Effector CD4-positive, alpha-beta T cell (primary cell): ENCODE measurements at places on chromosomes 5 and 9.

DNA sequence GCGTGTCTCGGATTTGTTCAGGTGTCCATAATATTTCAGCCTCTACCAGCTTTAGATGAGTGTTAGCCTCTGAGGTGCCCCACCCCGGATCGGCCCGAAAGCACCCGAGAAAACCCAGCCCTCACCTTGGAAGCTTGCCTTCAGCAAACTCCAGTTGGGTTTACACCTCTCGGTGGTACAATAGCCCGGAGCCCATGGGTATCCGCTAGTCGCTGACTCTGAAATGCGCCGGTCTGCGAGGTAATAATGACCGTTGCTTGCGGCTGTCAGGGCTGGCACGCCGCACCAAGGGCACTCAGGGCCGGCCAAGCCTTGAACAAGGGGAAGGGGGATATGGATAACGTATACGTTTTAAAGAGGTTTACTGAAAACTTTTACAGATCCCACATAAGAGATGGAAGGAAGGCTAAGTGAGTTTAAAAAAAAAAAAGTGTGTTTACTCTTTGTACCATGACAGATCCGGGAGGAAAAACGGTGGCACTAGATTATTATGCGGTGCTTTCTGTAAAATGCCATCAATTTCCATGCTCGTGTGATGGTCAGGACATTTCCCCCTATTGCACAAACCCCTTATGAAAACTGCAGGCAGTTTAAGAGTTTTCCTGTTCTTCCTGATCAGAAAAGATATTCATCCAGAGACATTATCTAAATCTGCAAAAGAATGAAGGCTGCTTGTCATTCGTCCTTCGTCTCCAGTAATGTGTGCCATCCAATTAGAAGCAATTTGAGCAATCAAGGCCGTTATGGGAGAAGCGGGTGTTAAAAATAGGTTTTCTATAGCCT lies 124.2 kb downstream of the TMEM161B start:
- no peak for DNase-seq

GRCh38 chr5:142754031-142754430 lies 16.1 kb upstream of the ARHGAP26 start:
- DNase-seq: no peak

DNA sequence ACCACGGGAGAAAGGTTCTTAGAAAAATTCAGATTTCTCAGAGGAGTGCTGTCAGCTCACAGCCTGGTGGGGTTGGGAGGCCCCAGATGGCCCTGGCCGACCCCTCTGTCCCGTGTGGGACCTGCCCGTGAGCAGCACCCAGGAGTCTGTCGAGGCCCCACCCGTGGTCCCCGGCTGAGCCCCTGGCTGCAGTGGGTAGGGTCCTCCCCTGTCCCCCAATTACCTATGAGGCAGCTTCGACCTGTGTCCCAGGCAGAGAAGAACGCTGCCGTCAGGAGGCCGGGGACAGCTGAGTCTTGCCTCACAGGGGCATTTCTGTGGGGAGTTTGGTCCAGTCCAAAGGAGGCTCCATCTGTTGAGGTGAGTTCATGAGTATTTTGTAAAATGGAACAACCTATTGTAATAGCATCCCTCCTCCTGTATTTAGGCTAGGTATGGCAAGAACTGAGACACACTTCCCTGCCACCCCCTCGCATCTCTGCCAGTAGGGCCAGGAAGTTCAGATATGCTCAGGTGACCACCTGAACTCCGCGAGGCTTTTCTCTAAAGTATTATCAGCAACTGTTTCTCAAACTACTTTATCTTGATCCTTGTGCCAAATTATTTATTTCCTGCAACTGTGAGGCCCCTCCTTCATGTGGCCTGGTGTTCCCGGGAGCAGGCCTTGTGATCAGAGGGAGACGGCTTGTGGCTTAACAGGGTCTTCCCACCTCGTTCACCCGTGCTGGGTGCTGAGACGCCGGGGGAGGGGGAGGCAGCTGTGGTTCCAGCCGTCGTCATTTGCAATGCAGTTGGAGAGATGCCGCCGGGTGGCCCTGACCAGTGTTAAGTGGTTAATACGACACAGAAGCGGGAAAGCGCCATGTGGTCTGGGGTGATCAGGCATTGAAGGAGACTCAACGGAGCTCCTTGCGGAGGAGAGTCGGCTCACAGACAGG lies 1.7 kb downstream of the AHRR start:
- no peak for DNase-seq

DNA sequence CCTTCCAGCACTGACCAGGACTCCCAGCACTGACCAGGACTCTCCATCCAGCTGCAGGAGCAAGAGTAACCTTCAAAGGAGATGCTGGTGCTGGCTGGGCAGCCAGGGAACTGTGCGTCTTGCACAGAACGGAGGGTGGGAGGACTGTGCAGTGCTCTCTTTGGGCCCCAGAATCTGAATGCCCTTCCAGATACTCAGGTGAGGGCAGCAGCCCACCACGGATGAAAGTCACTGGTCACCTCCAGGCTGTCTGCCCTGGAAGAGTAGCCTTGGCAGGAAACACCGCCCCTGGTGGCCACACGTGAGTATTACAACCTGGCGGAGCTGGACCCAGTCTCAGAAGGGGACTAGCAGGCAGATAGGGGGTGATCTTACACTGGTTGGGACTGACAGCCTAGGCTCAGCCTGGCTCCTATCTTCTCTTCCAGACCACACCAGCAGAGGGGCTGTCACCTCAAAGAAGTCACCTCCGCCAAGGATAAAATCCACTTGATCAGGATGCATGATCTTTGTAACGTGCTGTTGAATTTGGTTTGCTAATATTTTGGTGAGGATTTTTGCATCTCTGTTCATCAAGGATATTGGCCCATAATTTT lies 4.8 kb upstream of the SARDH start:
- DNase-seq: peak; percentile 65

- no peak for DNase-seq
Observed at GRCh38 chr5:40575921-40576320, 103.8 kb upstream of the PTGER4 start.

- DNase-seq: no peak
Observed at GRCh38 chr9:78745331-78745730, 448.4 kb downstream of the PSAT1 start.

GRCh38 chr5:174531782-174532191 lies 192.6 kb upstream of the MSX2 start:
- DNase-seq: no peak

- DNase-seq: no peak
Observed at GRCh38 chr9:110975969-110976368, 62.3 kb downstream of the LPAR1 start.

DNA sequence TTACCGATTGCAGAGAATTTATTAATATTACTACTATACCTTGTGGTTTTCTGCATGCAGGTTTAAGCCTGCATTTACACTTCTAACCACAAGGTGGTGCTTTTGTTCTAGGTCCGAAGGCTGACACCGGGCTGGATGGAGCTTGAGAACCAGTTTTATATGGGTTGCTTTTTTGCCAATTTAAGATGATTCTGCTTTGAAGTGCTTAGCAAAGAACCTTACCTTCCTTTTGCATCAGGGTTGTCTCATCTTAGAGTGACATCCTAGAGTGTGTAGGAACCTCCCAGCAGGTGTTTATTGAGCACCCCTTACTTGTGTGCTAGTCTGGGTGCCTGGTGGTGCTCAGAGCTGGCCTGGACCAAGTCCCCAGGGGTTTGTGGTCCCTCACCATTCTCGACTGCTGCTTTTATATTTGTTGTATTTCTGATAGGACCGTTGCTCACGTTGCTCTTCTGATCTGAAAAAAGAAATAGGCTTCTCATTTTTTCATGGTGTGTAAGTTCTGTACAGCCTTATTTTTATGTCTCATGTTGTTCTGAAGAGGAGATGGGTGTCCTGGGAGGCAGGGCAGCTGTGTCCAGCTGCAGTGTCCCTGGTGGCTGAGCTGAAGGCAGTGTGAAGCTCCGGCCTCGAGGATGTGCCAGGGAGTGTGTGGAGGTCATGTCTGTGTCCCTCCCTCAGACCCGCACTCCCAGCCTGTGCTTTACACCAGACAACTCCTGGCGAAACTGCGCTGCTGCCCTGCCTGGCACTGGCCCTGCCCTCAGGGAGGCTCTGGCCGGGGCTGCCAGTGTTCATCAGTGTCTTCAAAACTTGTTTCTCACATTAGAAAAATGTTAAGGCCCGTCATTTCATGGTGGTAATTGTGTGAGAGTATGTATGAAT lies 54.3 kb downstream of the EHMT1 start:
- DNase-seq: peak; percentile 29

GRCh38 chr5:6510132-6510531 lies 61.5 kb downstream of the UBE2QL1 start:
- no peak for DNase-seq

DNA sequence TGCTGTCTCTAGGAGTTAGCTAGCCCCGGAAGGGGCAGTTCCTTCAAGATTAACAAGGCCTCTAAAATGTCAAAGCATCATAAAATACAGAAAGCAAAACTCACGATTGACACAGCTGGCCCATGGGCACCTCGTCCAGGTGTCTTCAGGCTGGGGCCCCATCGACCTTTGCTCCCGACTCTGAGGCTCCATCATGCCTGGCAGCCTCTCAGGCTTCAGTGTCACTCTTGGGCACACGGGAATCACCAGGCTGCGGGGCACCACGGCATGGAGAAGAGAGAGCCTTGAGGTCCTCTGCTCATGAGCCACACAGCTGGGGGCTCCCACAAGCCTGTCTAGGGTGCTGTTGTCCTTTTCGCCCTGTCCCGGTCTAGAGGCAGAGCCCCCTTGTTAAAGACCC lies 161.2 kb downstream of the GAPVD1 start:
- DNase-seq: no peak

- peak; percentile 24 for DNase-seq
Observed at GRCh38 chr9:21993893-21994555, at the start of gene CDKN2A. Gene CDKN2A, minus strand, starts transcription at chr9:21994392.

DNA sequence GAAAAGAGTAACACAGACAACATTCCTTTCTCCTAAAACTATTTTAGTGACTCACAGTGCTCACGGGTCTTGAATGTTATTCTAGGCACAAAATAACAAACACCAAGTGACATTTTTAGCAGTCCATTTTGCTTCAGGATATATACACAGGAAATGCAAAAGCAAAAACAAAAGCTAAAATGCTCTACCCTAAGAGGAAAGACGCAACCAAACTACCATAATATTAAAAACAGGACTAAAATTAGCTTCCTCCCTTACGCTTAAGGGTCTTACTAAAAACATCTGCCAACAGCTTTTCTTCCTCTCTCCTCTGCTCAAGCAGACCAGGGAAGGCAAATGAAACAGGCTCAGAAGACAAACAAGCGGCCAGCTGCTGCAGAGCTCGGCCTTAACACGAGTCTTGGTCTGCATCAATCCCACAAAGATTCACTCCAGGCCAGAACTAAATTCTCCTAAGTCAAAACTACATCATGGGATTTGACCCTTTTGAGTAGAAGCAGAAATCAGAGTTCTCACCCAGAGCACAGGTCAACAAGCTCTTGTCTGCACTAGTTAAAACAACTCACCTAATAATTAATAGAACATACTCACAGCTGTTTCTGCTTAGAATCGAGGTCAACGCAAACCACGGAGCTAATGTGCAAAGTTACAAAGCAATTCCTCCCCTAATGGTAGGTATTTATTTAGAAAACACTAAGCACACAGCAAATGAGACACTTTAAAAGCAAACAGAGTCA lies 62.3 kb downstream of the RAPGEF1 start:
- no peak for DNase-seq

DNA sequence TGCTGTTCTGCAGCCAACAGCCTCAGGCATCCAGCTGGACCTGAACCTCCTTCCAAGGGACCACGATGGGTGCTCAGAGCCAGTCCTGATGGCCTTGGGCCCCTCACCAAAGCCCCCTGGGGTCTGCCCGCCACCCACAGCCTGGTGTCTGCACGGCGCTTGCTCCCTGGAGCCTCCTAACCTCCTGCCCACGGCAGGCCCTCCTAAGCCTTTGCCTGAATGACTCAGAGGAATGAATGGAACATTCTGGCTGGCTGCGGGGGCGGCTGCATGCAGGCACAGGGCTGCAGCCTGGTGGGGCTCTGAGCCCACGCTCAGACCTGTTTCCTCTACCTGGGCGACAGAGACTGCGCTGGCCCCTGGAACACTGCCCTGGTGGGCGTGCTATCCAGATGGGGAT lies 6.9 kb downstream of the SOHLH1 start:
- DNase-seq: no peak

- DNase-seq: no peak
Observed at GRCh38 chr9:115133649-115134048, 15.7 kb upstream of the TNC start.

GRCh38 chr9:89493181-89493580 lies 4.7 kb downstream of the SEMA4D start:
- no peak for DNase-seq

DNA sequence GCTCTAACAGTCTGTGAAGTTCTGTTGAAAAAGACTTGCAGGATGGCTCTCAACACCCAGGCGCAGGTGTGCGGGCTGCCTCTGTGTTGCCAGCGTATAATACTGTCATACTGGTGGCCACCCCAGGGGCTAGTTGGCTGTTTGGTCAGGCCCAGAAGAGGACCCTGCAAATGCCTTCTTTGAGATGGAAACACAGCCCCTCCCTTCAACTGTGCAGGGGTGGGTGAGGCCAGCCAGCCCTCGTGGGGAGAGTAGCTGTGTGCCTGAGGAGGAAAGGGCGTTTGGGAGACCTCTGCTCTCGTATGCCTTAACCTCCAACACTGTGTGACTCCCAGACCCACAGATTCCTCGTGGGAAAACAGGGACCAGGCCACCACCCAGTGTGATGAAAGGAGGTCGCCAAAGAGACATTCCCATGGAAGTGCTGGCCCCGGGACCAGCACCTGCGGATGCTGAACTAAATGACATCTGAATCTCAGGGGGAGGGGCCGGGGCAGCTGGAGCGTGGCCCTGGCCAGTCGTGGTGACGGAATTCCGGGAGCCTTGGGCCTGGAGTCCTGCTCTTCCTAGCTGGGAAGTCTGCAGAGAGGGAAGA lies 11.3 kb upstream of the SCGB3A1 start:
- DNase-seq: no peak

DNA sequence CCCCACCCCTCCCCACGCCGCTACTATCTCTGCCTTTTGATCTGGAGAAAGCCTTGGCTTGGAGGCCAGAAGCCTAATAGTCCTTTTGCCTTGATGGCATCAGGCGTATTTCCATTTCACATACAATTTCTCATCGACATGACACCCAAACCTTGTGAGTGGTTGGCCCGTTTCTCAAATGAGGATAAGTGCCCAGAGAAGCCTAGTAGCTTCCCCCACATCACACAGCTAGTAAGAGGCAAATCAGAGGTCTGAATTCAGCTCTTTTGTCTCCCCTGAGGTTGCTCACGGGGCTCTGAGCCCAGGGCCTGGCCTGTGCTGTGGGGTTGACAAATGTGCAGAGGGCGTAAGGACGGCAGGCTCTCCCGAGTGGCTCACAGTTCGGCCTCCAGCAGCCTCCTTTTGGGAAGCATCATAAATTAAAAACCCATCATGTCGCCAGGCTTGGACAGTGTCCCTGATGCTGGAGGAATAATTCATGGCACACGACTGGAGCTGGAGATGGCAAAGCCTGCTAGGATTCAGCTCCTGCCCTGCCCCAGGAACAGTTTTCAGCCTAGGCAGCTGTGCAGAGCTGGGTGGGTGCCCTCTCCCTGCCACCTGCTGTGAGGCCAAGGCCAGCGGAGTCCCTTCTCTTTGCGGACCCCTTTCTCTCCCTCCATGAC lies 263.8 kb downstream of the NSG2 start:
- no peak for DNase-seq
